ENCODE measurements at places on chromosomes 12 and 14.

DNA sequence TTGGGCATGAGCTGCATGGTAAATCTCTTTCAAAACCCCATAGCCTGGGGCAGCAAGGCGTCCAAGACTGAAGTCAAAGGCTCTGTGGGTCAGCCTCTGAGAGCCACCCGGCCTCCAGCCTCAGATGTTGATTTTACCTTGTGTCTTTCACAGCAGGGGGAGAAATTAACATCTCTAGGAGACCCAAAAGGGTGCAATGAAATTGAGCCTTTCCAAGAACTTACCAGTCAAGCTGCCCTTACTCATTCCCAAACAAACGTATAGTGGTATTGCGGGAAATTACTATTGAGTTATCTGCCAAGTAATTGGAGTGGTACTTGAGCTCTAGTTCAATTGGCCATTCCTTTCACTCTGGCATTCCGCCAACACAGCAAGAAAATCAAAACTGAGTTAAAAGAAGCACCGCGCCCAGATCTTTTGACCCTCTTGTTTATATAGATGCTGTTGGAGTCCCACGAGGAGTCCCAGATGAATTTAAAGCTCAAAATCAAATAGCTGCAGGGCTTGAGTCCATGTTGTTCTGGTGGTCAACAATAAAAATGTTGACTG lies 380.7 kb upstream of the SYT1 start:
- no peak for DNase-seq

- DNase-seq = no peak
Measured at GRCh38 chr14:40074169-40074568, 641.9 kb upstream of the FBXO33 start.

- DNase-seq = no peak
Measured at GRCh38 chr12:30582943-30583342, 112.7 kb downstream of the IPO8 start.

DNA sequence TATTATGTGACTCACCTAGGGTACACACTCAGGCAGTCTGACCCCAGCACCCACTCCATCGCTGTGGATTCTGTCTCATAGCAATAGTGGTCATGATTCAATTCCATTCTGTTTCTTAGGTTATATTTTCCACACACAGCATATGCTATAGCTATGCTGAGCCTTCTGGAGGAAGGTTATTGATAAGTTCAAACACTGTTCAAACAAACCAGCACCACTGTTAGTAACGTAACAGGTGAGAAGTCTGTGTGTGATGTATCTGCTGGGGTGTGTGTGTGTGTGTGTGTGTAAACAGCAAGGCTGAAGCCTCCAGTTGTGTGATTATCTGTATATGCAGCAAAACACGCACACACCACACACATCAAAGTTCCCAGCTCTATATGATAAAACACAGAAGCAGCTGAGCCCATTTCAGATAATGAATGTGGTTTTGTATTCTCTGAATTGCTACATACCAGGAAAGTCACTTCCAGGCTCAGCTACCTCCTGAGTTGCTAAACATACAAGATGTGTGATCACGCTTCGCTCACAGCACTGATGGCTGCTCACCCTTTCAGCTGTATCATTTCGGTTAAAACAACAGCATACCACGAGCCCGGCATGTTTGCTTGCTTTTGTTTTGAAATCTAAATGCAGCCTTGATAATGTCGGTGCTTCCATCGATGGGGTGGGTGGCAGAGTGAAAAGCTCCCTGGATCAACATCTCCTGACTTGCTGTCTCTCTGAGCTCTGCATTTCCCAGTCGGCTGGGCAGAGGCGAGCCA lies 6.8 kb upstream of the SYNE3 start:
- DNase-seq = no peak

DNA sequence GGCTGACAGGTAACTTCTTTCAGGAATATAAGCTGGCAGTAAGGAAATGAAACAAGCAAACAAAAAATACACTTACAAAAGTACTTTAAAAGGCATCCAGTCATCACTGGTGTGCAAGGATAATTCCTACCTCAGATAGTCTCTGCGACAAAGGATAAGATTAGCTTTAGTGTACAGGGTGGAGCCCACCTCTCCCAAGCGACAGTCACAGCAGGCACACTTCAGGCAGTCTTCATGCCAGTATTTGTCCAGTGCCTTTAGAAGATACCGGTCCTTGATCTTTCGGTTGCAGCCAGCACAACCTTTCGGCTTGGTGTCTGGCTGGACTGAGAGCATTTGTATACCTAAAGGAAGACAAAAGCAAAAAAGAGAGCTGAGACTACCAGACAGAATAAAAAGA lies 5.4 kb downstream of the LMO3 start:
- no peak for DNase-seq

Data from stimulated activated CD8-positive, alpha-beta memory T cell treated with anti-CD3 and anti-CD28 coated beads, Interleukin-4, amount 100 ng/mL, for 4 hours (primary cell).